ENCODE measurements at places on chromosomes 5 and 9.

- no peak for DNase-seq
These were observed 55.1 kb downstream of the LOX start for GRCh38 chr5:122022966-122023365.

DNA sequence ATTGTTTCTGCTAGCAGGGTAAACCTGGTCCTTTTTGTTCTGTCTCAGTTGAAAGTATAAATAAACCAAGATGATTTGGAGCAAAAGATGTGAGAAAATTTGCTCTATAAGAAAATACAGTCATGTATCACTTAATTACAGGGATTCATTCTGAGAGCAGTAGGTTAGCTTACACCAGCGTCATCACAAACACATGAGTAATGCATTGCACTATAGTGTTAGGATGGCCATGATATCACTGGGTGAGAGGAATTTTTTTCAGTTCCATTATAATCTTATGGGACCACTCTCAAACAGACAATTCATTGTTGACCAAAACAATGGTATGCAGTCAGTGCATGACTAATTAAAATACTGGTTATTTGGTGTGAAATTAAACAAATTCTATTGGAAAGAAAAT is 430.9 kb downstream of the CHSY3 start:
- DNase-seq, result no peak

- DNase-seq, result no peak
These were observed 117.5 kb downstream of the ZNF608 start for GRCh38 chr5:124628721-124629596.

- DNase-seq, result no peak
These were observed 2.6 kb downstream of the ENTPD2 start for GRCh38 chr9:137051145-137051724.

DNA sequence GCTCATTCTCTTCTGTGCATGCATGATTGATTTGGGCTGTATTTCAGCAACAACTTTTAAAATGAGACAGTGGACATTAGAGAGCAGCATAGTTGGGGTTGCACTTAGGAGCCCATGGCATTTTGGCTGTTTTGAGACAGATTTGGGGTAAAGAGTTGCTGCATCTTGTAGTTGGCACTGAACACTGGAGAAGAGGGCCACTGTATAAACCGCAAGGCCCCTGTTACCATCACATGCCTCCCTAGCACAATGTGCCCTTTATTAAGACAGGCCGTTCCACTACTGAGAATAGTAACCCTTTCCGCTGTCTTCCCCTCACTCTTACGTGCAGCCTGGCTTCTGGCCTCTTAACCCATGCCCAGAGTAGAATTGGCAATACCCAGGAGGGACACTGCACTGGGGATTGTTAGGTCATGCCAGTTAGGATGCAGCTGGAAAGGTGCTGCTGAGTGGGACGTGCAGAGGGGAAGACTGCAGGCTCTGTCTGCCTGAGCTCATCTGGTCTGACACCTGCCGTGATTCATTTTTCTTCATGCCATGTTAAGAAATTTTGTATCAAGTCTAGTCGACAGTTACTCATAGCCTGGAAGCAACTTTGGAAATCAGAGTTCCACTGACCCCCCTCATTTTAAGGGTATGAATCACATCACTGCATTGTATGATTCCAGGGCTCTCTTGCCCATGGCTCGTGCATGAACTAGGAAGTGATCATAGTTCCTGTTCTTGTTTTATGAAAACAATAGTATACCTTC is 146.9 kb upstream of the DMRT1 start:
- no peak for DNase-seq

DNA sequence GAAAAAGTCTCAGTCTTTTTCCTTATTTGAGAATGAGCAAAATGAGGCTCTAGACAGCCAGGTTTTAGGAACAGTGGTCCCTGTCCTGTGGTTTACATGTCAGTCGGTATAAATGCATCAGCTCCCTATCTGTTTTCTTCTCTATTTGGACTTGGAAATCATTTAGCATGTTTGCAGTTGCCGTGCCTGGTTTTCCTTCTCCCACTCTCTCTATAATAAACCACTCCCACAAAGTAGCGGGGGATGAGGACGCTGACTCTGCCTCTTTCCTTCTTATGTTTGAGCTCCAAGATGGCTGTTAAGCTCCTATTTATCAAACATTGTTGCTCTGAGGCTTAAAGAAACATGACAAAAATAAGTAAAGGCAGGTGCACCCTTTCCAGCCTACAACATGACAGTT is 57.2 kb upstream of the CTSL start:
- DNase-seq, result no peak

GRCh38 chr5:120388016-120388781 is 75.9 kb upstream of the PRR16 start:
- no peak for DNase-seq

GRCh38 chr9:28999057-28999456 is 1425.8 kb upstream of the C9orf72 start:
- DNase-seq, result no peak

DNA sequence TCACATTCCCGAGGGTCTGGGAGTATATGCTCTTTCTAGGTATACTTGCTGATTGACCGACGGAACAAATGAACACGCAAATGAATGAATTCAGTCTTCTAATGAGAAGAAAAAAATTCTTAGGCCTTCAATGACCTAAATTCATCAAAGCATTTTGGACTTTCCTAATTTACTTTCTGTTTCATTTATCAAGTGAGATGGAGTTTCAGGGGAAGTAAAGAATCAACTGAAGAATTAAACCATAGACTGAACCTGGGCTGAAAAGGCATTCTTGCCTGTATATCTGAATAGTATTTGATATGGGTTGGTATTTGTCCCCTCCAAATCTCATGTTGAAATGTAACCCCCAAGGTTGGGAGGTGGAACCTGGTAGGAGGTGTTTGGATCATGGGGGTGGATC is 64.1 kb downstream of the ZFAND5 start:
- no peak for DNase-seq

DNA sequence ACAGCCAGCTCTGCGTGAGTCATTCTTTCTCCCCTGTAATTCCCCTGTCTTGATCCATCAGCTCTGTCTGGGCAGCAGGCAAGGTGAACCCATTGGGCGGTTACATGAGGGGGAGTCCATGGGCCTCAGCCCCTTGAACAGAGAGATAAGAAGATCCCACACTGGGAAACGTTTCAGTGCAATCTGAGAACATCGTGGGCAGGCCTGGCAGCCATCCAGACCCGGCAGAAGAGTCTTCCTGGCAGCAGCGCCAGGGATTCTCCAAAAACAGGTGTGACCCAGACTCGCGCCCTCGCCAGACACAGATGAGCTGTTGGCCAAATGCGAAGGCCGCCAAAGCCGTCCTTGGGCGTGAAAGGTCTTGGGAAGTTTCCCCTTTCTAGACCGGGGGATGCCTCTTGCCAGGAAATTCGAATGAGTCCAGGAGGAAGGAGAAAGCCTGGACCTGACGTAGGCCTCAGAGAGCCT is 6.4 kb upstream of the SLC12A7 start:
- DNase-seq, result no peak

- no peak for DNase-seq
These were observed 26.0 kb downstream of the CRHBP start for GRCh38 chr5:76978869-76979268.

- no peak for DNase-seq
These were observed 60.5 kb downstream of the SYK start for GRCh38 chr9:90861826-90862740.

- no peak for DNase-seq
These were observed 2.5 kb upstream of the HNRNPAB start for GRCh38 chr5:178201927-178202235.
